ENCODE measurements at places on chromosomes 6 and 20. TPM values are rescaled to one million over a fixed set of nuclear protein-coding genes. Genes with fewer than 3 reads are reported as not detected.

The BTNL2 gene
- not detected for total RNA-seq

The MYH7B gene
- not detected for total RNA-seq

The AGPAT4 gene
- 3.9 TPM for total RNA-seq

The ADGB gene
- not detected for total RNA-seq

All from HT1080 (cell line).